ENCODE measurements at places on chromosomes 11 and 22. TPM values are rescaled to one million over a fixed set of nuclear protein-coding genes. Genes with fewer than 3 reads are reported as not detected.

The CLDN5 gene
- 857 TPM for total RNA-seq

The FOLR3 gene
- not detected for total RNA-seq

The OR5P2 gene
- total RNA-seq: 0.09 TPM

The FOLR1 gene
- total RNA-seq: not detected

The BEST1 gene
- 0.28 TPM for total RNA-seq

The MYOD1 gene
- not detected for total RNA-seq

The OR4P4 gene
- total RNA-seq: not detected

The MUC6 gene
- total RNA-seq: not detected

The LARGE2 gene
- under 0.01 TPM for total RNA-seq

The NLRP14 gene
- total RNA-seq: 0.09 TPM

The DBX1 gene
- not detected for total RNA-seq

The TRIM29 gene
- 0.19 TPM for total RNA-seq

The SMTNL1 gene
- total RNA-seq: not detected

The COA4 gene
- total RNA-seq: 77.1 TPM

The SYT7 gene
- 0.19 TPM for total RNA-seq

The OR52A5 gene
- total RNA-seq: not detected

The MYEOV gene
- total RNA-seq: 1.5 TPM

The KMT2A gene
- 27.7 TPM for total RNA-seq

The OR6Q1 gene
- not detected for total RNA-seq

The PVALB gene
- total RNA-seq: not detected

The FREY1 gene
- 0.75 TPM for total RNA-seq

The MIAT gene
- 0.27 TPM for total RNA-seq

The CLTCL1 gene
- 4.2 TPM for total RNA-seq

The DDIAS gene
- 5.0 TPM for total RNA-seq

The IFTAP gene
- 37.5 TPM for total RNA-seq

The APOBEC3H gene
- total RNA-seq: not detected

The FXYD2 gene
- total RNA-seq: 0.81 TPM

The MMP8 gene
- not detected for total RNA-seq

The KRTAP5-2 gene
- total RNA-seq: not detected

The MMP1 gene
- total RNA-seq: 664 TPM
